T-cell (primary cell): ENCODE measurements at places on chromosomes 12 and 14. TPM values are rescaled to one million over a fixed set of nuclear protein-coding genes. Genes with fewer than 3 reads are reported as not detected.

GRCh38 chr12:107478881-107479280, 206.7 kb upstream of the PWP1 start:
- DNase-seq: no peak

GRCh38 chr14:103514596-103515421, 7.8 kb downstream of the CKB start:
- no peak for DNase-seq

- DNase-seq: no peak
Measured at GRCh38 chr14:64763801-64764621, 59.8 kb downstream of the PLEKHG3 start.

DNA sequence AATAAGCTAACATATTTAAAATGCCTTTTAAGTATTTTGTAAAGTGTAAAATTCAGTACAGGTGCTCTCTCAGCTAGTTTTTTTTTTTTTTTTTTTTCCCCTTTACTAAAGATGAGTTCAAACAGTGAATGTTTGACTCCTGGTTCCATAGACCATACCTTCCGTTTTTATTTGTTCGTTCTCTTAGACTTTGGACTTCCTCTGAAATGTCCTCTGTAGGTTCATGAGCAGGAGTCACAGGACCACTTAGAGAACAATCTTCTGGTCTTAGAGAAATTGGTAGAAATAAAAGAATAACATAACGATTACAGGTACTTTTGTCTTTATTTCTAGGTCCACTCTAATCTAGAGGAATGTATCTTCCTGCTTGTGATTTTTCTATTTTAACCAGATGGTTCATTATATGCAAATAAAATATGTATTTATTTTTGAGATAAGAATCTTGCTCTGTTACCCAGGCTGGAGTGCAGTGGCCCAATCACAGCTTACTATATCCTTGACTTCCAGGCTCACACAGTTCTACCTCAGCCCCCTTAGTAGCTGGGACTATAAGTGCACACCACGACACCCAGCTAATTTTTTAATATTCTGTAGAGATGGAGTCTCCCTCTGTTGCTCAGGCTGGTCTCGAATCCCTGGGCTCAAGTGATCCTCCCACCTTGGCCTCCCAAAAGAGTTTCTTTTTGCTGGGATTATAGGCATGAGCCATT, 25.8 kb downstream of the STYX start:
- DNase-seq: no peak

DNA sequence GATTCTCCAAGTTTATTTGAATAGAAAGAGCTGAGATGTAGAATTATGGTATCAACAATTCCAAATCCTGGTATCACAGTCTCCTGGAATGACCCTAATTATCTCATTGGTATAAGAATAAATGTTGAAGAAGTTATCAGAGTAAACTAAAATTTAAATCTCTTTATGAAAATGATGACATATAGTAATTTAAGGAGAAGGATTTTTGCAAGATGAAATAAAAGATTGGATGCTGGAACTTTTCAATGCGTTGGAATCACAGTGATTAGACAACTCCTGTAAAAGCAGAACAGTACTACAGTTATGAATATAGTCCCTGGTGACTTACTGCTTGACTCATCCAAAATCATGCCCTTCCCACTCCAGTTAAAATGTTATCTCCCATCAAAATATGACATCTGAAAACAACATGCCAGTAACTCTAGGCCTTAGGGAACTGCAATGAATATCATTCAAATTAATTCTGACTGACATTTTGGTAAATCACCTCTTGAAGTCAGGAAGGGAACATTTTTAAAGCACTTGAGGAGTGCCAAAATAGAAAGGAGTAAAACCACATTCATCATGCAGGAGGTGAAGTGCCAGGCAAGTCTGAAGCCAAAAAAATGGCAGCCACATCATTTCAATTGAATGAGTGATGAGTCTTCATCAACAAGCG, 197.8 kb upstream of the PRKD1 start:
- DNase-seq: no peak

DNA sequence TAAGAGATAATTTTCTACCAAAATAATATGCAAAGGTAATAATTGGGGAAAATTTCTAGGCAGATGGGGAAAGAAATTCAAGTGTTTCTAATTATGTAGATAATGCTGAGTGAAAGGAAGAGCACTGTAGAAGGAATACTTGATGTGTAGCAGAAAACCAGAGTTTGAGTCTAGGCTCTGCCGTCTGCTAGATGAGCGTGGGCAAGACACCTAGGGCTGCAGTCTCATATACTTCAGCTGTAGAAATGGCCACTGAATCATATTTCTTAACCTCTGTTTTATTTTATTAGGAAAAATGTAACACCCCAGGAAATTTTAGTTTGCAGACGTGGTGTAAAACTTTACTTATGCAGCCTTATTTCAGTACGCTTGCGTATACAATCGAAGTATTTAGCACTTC, 59.8 kb upstream of the SLC38A2 start:
- no peak for DNase-seq

GRCh38 chr12:70068743-70069142, 174.5 kb upstream of the CNOT2 start:
- no peak for DNase-seq

DNA sequence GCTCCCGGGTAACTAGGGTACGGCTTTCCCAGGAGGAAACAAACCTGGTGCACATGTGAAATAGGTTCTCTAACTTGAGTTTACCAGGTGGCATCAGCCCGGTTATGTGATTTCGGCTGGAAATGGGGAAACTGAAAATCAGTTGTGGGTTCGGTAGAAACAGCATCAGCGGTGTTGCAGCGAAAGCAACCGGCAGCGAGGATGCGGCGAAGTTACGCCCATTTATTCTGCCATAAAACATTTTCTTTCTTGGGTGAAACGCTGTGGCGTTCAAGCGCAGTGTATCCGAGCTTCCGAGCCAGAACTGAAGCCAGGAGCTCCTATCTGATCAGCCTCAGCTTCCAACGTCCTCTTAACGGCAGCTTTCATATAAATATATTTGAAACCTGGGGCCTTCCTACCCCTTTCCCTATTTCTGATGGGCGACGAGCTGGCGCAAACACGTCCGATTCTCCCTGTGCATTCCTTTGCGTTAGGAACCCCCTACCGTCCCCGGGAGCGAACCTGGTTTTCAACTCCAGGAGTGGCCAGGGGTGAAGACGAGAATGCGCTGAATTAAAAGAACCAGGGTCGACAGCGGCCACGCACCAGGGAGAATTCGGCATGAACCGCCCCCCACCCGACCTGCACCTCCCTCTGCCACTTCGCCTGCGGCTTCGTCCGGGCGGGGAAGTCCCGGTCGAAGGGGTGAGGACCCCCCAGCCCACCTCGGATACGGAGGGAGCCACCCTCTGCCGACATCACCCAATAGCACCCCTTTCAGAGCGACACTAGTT, 1.6 kb downstream of the DPF3 start:
- DNase-seq: peak; percentile 11

GRCh38 chr14:96126339-96126782, 78.3 kb upstream of the BDKRB2 start:
- no peak for DNase-seq

DNA sequence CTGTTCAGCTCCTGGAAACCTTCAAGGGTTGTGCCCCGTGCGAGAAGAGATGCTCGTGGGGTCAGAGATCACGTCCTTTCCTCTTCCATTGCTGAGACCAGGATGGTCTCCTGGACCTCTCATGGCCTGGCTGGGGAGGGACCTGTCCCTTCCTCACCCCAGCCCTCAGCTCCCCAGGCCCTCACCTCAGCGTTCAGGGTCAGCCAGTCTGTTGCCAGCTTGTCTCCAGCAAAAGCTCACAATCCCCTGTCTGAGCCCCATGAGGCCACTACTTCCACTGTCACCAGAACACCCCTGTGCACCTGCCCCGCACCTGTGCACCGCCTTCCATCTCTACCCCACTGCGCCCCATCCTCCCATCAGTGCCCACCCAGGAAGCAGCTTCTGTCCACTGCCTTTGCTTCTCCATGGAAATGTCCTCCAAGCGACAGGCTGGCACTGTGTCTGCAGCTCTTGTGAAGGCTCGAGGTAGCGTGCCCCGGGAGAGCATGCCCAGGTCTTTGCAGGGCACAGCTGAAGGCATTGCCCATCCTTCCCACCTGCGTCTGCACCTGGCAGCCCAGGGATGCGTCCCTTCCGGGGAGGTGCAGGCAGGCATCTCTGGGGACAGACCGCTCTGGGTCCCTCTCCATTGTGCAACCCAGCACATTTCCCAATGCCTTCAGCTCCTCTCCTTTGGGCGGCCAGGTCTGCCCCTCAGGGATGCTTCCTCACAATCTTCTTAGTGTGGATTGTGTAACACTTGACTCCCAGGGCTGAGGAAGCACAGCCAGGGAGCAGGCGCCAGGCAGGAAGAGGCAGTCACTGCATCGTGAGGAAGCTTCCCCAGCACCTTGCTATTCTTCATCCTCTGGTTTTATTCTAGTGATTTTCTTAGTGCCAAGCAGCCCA, 179.6 kb downstream of the ADGRD1 start:
- no peak for DNase-seq

- no peak for DNase-seq
Measured at GRCh38 chr12:15688202-15688736, 100.9 kb downstream of the EPS8 start.

GRCh38 chr14:25103820-25104219, 53.9 kb upstream of the STXBP6 start:
- DNase-seq: no peak

- DNase-seq: no peak
Measured at GRCh38 chr12:52378091-52378490, 7.4 kb downstream of the KRT84 start.

- peak; percentile 50 for DNase-seq
Measured at GRCh38 chr12:10235761-10236631, 23.3 kb downstream of the GABARAPL1 start.

- DNase-seq: no peak
Measured at GRCh38 chr12:62977418-62977817, 42.5 kb upstream of the PPM1H start.

- no peak for DNase-seq
Measured at GRCh38 chr12:121318121-121318520, 21.6 kb upstream of the CAMKK2 start.

DNA sequence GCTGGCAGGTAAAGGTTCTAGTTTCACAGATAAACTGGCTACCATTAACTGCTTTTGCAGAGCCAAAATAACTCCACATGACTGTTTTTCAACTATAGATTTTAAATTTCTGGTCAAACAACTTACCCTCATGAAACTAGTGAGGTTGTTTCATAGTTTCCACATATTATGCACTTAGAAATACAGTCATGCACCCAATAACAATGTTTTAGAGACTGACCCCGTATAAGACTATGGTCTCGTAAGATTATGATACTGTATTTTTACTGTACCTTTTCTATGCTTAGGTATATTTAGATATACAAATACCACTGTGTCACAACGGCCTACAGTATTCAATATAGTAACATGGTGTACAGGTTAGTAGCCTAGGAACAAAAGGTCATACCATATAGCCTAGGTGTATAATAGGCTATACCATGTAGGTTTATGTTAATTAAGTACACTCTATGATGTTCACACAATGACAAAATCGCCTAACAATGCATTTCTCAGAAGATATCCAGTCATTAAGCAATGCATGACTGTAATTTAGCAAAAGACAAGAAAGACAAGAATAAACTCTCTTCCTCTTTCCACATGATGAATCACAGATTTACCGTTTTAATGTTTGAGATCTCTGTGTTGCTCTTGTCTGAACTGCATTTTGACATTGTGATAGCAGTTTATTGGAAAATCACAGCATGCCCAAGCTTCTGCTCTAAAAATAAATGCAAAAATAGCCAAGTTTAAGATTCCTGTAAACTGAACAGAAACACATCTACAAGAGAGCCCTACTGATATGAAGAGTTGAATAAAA, 17.1 kb downstream of the DICER1 start:
- no peak for DNase-seq

GRCh38 chr14:96783915-96784224, 13.3 kb upstream of the VRK1 start:
- DNase-seq: no peak

DNA sequence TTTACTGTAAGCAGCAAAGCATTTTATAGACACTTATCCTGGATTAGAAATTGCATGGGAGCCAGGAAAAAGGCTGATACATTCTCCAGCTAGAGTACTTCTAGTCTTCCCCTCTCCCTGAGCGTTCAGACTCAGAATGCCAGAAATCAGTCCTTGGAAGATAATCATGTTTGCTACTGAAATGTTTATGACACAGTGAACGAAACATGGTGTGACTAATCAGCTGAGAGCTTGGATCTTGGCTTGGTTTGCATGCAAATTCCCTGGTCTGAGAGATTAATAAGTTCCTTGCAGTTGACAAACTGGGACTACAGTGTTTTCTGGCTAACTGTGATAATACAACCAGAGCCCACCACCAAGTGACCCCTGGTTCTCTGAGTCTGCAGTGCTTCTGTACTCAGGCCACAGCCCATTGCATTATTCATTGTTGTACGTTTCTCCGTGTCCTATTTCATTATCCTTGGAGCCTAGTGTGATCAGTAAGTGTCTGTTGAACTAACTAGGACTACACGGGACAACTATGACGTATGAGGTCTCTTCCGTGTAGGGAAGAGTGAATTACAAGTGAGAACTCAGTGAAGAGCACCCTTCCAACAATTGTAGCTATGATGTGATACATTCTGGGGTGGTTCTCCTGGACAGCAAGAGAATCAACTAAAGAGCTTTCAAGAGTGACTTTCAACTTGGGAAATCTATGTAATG, 34.6 kb upstream of the EVL start:
- no peak for DNase-seq

GRCh38 chr12:116637589-116638150, 78.5 kb downstream of the MAP1LC3B2 start:
- DNase-seq: no peak

GRCh38 chr12:40511341-40511740, 180.9 kb upstream of the CNTN1 start:
- no peak for DNase-seq

DNA sequence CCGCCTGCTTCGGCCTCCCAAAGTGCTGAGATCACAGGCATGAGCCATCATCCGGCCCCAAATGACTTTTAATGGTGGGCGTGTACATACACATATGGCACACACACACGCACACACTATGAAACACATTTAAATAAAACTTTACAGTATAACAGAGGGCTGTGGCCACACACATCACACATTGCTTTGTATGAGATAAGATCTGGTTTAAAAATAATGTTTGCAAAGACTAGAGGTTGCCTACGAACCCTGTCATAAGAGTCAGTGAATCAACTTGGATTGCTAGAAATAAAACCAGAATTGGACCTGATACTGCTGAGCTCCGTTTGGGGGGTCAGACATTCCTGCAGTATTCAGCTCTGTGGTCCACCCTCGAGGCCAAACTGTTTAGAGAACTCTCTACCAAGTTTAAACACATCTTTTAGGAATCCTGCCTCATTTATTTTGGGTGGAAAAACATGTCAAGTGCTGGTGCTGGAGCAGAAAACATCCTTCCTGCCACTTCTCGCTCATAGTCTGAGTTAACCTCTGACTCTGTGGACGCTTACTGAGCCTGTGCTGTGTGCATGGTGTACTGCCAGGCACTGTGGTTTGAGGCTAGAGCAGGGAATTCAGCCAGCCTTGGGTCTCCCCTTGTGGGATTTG, 47.8 kb upstream of the EML1 start:
- no peak for DNase-seq

The DAO gene
- total RNA-seq: not detected

The PGF gene
- not detected for total RNA-seq

The C12orf50 gene
- 0.07 TPM for total RNA-seq

The KRT82 gene
- total RNA-seq: not detected

The CLEC4C gene
- total RNA-seq: not detected

The AMN1 gene
- total RNA-seq: 12.2 TPM

The IRAK4 gene
- 55.8 TPM for total RNA-seq

The ERBB3 gene
- total RNA-seq: 0.93 TPM

The CDCA4 gene
- total RNA-seq: 15.8 TPM

The CFAP251 gene
- total RNA-seq: 0.59 TPM

The TAS2R9 gene
- not detected for total RNA-seq
